Adipocyte (in vitro differentiated cells): ENCODE measurements at places on chromosomes 2 and 18.

GRCh38 chr2:134359367-134360081 is 105.7 kb downstream of the MGAT5 start:
- DNase-seq = no peak

GRCh38 chr2:1632510-1632909 is 111.8 kb downstream of the PXDN start:
- DNase-seq = no peak

- peak; percentile 61 for DNase-seq
Observed at GRCh38 chr2:209368914-209369313, 54.9 kb upstream of the MAP2 start.

DNA sequence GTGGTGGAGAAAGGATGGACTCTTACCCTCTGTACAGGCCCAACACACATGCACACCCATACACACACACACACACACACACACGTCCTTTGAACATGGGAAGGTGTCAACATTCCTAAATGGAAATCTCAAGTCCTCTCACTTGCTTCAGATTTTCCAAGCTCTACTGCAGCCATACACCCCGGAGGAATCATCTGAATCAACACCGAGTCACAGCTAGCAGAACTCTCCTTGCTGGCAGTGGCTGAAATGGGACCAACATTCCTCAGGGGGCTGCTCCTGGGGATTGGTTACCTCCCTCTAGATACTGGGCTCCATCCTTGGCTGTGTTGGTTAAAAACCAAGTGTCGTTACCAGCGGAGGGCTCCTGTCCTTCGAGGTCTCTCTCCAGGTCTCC is 112.7 kb downstream of the BCL11A start:
- no peak for DNase-seq

GRCh38 chr2:115163572-115163971 is 721.1 kb downstream of the DPP10 start:
- no peak for DNase-seq

GRCh38 chr2:207768866-207769596 is 675 bp downstream of the FZD5 start:
- DNase-seq = peak; percentile 39

DNA sequence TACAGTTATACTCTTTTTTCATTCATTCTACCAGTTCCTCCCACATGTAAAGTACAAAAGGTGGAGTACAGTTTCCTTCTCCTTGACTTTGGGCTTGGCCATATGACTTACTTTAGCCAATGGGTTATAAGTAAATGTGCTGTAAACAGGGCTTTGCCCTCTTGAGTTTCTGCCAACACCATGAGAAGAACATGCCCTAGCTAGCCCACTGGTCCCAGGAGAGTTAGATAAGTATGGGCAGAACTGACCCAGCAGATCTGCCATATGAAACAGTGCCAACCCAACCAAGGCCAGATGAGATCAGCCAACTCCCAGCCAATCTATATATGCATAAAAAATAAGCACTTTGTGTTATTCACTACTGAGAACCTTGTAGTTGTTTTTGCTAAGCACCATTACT is 25.5 kb downstream of the ZC3H8 start:
- DNase-seq = peak; percentile 14

DNA sequence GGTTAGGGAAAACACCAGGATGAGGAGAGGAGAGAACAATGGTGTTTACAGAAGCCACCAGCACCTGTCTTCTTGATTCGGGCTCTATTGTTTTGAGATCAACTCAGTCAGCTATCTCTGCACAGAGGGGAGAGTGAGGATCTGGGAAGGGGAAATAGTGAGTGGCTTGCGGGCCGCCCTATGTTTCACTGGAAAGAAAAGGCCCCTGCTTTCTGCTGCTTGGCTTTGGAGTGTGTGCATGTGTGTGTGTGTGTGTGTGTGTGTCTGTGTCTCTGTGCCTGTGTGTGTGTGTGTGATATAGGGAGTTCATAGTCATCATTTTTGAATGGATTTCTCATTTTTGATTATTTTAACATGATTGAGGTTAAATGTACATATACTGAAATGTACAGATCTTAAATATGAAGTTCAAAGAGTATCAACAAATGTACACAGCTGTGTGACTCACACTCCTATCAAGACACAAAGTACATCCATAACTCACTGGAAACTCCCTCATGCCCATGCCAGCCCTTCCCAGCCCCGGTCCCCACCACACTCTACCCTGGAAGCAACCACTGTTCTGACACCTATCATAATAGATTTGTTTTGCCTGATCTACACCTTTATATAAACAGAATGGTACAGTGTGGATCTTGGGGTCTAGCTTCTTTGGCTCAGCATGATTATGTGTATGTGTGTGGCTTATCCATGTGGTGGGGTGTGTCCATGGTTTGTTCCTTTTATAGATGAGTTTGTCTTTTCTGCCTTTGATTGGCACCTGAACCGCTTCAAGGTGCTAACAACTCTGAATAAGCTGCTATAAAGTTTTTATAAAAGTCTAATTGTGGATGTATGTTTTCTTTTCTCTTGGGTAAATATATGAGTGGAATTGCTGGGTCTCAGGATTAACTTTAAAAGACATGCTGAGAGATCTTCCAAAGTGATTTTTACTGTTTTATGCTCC is 258.3 kb downstream of the SETBP1 start:
- DNase-seq = no peak

- DNase-seq = no peak
Observed at GRCh38 chr2:6475155-6475940, 390.4 kb downstream of the CMPK2 start.

GRCh38 chr2:189629531-189630453 is 31.5 kb upstream of the ASNSD1 start:
- peak; percentile 72 for DNase-seq
